ENCODE measurements at places on chromosomes 12 and 14. TPM values are rescaled to one million over a fixed set of nuclear protein-coding genes. Genes with fewer than 3 reads are reported as not detected.

GRCh38 chr12:67202011-67202677 lies 67.0 kb upstream of the CAND1 start:
- peak; percentile 7 for DNase-seq

- no peak for DNase-seq
These were observed 47.8 kb downstream of the FERMT2 start for GRCh38 chr14:52902971-52903619.

GRCh38 chr14:57171363-57171762 lies 97.3 kb downstream of the EXOC5 start:
- DNase-seq, result peak; percentile 29

Gene THTPA
- total RNA-seq, result 22.2 TPM

All from G401 (cell line).